NCI-H510A (cell line): ENCODE measurements at places on chromosomes 3 and 15.
A peak's percentile ranks its signal among the peaks of the same experiment; 100 is the strongest.

GRCh38 chr3:110933821-110934426 is 137.7 kb upstream of the NECTIN3 start:
- no peak for DNase-seq

GRCh38 chr3:184430940-184431339 is 51.1 kb downstream of the CHRD start:
- no peak for DNase-seq

DNA sequence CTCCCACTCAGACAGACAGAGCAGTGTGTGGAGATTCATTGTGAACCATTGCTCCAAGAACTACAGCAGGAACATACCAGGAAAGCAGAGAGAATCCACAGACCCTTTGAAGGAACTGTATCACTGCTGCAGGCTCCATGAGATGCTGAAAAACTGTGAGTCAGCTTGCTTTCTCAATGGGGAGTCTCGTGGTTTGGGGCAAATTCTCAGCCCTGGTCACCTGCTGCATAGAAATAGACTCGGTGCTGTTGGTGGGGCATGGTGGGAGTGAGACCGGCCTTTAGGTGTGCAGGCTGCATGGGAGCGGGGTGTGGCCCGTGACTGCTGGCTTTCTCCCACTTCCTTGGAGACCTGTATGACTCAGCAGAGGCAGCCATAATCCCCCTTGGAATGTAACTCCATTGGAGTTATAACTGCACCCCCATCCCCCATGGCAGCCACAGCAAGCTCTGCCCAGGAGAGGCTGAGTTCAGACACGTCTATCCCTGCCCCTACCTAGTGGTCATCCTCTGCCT is 35.6 kb downstream of the ALCAM start:
- no peak for DNase-seq

DNA sequence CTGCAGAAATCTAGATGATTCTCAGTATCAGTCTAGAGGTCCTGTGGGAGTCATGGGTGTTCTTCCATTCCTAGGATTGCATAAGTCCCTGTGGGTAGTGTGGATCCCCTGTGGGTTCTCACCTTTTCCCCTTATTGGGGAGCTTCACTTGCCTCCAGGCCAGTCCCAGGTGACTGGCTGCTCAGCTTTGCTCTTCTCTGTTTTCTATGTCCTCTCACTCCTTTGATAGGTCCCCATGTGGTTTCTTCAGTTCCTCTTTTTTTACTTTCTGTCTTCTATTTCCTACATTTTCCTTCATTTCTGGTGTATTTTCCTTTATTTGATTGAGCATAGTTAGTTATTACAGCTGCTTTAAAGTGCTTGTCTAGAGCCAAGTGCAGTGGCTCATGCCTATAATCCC is 10.9 kb downstream of the TEX55 start:
- DNase-seq = no peak

DNA sequence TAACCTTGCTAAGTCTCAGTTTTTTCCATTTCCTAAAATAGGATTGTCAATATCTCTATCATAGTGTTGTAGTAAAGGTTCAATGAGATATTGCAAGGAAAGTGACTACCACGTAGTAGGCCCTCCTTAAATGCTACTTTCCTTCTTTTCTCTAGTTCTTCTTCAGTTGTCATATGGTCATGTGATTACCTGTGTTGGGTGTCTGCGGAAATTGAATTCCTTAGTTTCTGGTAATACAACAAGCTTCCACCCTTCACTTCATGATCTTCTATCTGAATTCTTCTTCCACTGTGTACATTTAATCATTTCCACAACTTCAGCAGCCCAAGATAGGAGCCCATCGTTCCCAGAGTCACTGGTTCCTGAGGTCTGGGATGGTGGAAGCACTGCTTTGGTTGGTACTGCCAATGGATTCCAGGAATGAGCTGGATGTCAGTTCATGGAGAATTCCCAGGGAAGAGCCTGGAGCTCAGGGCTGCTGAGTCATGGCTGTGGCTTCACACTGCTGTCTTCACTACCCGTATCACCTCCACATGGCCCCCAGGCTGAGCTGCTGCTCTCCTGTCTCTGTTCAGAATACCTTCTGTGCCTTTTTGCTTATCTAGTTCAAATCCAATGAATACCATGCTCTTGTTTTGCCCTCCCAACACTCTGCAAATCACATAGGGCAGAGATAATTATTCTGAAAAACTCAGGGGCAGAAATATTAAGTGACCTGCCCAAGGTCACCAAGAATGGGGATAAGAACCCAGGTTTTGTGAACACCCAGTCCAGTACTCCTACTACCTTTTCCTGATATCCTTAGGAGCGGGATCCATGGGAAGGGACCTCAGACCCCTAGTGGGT is 98.6 kb downstream of the RPL39L start:
- DNase-seq = no peak

- DNase-seq = no peak
Observed at GRCh38 chr3:188486952-188487351, 333.0 kb downstream of the LPP start.

DNA sequence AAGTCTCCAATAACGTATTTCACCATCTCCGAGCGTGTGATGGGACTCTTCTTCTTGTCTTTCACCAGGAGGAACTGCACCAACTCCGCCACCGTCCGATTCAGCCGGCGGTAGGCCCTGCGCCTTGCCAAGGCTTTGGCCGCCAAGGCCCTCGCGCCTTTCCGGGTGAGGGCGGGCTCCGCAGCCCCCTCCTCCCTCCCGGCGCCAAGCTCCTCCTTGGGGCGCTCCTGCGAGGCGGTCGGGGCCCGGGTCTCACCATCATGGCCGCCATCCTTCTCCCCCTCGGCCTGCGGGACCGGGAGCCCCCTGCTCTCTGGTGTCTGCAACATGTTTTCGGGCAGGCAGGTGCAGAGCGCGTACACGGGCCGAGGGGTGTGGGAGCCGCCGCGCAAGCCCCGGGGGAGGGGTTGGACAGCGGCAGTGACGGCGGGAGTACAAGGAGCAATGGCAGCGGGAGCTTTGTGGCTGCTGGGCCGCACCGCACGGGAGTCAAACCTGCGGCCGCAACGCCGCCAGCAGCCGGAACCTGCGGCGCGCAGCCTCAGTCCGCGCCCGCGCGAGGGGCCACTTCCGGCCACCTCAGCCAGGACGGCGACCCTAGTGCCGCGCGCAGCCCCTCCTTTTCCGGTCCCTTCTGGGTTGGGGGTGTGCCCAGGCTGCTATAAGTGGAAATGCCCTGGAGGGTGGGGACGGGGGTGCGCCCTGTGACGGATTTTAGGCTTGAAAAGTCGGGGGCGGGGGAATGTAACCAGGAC is at the start of gene MAGEF1:
Gene MAGEF1 (minus strand): TSS at position 572 of the 755 bp plus-strand sequence. CDS start 243 bp downstream, at position 329.
- peak; percentile 96 for DNase-seq

GRCh38 chr3:14153663-14154062 is 24.7 kb downstream of the XPC start:
- no peak for DNase-seq

DNA sequence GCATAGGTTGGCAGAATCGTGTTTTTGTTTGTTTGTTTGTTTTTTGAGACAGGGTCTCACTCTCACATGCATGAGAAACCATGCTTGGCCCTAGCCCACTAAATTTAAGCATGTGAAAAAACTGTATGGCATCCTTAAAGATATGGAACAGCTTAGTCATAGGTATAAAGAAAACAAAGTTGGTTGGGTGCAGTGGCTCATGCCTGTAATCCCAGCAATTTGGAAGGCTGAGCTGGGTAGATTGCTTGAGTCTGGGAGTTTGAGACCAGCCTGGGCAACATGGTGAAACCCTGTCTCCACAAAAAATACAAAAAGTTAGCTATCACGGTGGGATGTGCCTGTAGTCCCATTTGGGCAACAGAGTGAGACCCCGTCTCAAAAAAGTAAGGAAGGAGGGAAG is 25.2 kb downstream of the EXD1 start:
- no peak for DNase-seq

DNA sequence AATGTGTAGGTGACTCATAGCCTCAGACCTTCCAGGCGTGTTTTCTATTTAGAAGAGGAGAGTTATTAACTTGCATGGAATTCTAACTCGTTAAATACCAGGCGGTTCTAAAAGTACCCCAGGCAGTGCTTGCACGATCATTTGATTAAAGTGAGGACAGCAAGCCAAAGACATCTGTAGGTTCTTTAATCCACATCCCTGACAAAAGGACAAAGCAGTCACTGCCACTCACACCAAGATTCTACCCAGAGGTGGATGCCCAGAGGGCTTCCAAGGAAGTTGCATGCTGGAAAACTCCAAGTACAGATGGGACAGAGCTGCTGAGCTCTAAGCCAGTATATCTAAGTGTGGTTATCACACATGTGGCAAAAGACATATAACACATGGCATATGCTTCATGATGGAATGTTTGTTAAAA is 372.1 kb downstream of the ROBO2 start:
- no peak for DNase-seq

- no peak for DNase-seq
Observed at GRCh38 chr3:43448098-43448497, 161.8 kb downstream of the SNRK start.

GRCh38 chr3:39139442-39139841 is 13.9 kb downstream of the CSRNP1 start:
- no peak for DNase-seq

GRCh38 chr15:19943515-19943914 is 598.1 kb downstream of the GOLGA6L6 start:
- no peak for DNase-seq

DNA sequence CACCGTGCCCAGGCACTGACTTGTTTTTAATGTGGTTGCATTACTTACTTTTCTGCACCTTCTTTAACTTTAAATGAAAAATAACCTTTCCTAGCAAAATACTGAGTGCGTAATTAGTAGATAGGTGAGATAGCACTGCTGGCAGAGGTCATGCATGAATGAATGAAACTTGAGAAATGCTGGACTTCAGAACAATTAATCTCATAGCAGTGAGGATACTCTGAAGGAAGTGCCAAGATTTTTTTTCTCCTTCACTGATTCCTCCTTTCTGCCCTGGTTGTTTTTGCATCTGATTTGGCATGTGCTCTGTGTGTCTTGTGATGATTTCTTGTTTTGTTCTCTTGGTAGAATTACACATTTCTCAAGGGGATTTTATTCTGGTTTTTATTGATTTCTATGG is 378.9 kb downstream of the PTPRG start:
- no peak for DNase-seq

DNA sequence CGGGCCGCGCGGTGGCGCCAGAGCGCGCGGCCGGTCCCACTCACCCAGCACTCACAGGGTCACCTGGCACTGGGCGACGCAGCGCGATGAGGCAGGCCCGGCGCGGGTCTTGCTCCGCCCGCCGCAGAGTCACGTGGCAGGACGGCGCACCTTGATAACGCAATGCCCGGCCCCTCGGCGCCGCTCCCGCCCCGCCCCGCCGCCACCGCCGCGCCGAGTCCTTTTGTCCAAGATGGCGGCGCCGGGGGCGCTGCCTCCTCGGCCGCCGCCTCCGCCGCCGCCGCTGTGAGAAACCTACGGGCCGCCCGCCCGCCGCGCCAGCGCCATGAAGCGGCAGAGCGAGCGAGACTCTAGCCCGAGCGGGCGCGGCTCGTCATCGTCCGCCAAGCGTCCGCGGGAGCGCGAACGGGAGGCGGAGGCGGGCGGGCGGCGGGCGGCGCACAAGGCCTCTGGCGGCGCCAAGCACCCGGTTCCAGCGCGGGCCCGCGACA is at the start of gene RBM15B:
Gene RBM15B (plus strand): TSS at position 211 of the 491 bp plus-strand sequence. CDS start 115 bp downstream, at position 326.
- peak; percentile 66 for DNase-seq

- no peak for DNase-seq
Observed at GRCh38 chr3:39379778-39380155, 3.4 kb upstream of the SLC25A38 start.

DNA sequence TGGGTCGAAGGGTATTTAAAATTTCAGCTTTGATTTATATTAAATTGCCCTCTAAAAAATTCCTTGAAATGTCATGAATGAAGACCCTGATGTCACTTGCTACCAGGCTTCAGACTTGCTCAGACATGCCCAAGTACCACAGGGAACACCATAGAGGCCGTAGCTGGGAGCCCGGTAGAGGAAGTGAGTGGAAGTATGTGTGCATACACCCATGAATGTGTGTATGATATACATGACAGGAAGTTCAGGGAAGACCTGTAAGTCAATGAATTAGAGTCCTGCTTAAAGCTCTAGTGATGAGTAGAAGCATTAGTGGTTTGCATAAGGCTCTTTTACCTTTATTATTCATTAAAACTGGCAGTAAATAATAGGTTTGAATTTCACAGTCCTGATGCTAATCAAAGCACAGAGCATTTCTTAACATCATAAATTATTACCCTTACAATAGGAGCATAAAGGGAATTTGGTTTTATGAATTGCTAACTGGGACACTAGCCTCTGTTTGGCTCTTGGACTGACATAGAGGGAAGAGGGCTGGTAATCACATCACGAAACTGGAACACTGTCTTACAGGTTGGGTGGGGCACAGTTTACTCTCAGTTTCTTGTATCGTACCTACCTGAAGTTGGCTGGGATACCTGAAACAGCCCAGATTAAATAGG is 144.4 kb downstream of the CHST2 start:
- DNase-seq = no peak

DNA sequence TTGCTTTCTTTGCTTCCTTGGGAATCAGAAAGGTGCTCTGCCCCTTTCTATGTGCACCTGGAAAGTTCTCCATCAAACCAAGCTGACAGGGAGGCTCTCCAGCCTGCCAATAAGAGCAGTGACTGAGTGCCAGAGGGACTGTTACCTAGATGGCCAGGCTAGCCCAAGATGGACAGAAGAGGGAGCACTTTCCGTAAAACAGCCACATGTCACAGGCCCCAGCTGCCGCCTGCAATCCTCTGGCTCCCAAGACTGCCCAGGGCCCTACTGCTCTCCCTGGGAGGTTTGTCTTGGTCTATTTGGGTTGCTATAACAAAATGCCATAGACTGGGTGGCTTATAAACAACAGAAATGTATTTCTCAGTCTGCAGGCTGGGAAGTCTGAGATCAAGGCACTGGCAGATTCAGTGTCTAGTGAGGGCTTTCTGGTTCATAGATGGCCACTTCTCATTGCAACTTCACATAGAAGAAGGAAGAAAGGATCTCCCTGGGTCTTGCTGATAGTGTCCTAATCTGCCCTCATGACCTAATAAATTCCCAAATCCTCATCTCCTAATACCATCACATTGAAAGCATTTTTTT is 72.3 kb downstream of the TAMM41 start:
- DNase-seq = no peak

- DNase-seq = no peak
Observed at GRCh38 chr3:5227812-5228211, 40.3 kb downstream of the EDEM1 start.

GRCh38 chr15:51425517-51426040 is 84.1 kb downstream of the GLDN start:
- DNase-seq = no peak

DNA sequence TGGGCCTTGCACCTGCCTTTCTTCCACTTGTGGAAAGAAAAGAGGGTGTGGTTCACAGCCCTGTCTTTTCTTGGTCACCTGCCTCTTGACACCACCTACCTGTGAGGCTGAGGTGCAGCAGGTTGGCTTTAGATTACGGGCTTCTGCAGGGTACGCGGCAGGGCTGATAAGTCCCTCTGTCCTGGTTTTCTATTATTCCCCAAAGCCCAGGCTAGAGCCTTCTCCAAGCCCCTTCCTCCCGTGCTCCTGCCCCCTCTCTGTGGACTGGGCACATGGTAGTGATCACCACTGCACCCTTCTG is 44.8 kb upstream of the HACD2 start:
- no peak for DNase-seq
